ENCODE measurements at places on chromosomes 7 and 10.

DNA sequence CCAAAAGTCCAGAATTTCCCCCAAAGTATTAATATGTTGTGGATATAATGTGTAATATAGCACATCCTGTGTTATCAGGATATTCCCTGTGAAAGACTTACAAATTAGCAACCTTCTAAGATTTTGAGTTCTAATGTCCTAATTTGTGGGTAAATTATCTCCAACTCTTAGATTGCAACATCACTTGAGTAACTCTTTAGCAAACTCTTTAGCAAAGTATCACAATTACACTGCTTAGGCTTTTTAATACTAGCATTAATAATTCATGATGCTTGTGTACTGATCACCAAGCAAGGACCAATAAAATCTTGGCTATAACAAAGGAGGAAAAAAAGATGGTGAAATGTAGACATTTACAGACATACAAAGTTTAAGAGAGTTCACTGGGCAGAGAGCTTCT is 27.7 kb downstream of the HIP1 start:
- no peak for DNase-seq

GRCh38 chr7:31882187-31882586 is 188.0 kb downstream of the PDE1C start:
- peak; percentile 70 for DNase-seq

DNA sequence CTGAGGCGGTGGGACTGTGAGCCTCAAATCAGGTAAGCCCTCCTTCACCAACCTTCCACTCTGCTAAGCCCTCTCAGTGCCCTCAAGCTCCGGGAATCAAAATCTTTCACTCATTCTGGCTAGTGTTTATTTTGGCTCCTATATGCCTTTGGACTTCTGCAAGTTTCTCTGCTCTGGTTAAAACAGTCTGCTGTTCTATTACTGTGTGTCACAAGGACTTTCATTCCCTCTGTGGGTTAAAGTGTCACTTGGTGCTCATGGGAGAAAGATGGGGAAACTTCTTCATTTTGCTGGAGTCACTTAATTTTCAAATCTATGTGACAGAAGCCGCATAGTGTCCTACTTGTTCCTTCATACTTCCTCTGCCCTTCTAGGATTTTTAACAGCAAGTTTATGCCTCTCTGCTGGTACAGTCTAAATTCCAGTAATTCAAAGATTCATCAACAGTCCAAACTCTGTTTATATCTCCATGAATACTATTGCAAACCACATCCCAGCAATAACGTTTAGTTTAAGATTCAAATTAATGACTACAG is 61.3 kb downstream of the CD36 start:
- DNase-seq = no peak

GRCh38 chr7:20916311-20916710 is 129.6 kb upstream of the SP8 start:
- DNase-seq = no peak

DNA sequence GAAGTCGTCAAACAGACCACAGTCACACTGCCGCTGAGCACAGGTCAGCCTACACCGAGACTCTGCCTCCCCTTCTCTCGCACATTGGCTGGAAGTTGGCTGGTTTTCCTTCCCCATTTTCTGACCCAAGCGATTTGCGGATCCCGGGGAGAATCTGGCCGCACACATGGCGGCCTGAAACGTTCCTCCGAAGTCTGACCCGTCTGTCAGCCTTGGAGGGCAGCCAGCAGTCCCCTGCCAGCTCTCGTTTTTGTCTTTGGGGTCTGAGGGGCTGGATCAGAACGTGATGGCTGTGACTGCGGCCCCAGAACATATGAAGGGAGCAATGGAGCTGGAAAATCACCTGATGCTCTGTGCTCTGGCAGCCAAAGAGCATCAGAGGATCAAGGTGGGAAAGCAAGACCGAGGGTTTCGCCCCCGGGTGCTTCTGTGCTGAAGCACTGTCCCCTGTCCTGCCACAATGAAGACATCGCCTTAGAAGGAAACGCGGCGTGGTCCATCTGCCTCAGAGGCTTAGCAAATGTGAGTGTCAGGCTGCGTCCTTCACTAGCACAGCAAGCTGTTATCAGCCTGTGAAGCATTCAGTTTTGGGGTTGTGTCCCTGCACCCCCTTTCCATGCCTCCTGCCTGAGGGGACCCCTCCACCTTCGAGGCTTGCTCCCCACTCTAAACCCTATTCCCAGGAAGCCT is 119.3 kb upstream of the SHH start:
- DNase-seq = no peak

DNA sequence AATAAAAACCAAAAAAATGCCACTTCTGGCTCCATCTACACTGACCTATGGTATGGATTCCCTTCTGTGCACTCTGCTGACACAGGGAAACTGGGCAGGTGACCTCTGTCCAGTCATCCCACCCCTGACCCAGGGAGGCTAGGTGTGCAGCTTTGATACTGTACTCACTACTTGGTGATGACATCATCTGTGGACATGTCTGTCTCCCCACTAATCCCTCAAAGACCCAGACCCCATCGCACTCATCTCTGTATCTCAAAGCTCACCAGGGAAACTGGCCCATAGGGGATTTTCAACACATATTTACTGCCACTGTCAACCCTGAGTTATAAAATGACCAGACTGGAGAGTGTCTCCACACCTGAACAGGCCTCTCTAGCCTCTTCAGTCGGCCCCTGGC is 10.6 kb downstream of the SGMS1 start:
- DNase-seq = no peak

GRCh38 chr10:326350-326749 is 191.1 kb downstream of the ZMYND11 start:
- no peak for DNase-seq

- DNase-seq = no peak
Measured at GRCh38 chr7:46784732-46785131, 797.2 kb downstream of the TNS3 start.

DNA sequence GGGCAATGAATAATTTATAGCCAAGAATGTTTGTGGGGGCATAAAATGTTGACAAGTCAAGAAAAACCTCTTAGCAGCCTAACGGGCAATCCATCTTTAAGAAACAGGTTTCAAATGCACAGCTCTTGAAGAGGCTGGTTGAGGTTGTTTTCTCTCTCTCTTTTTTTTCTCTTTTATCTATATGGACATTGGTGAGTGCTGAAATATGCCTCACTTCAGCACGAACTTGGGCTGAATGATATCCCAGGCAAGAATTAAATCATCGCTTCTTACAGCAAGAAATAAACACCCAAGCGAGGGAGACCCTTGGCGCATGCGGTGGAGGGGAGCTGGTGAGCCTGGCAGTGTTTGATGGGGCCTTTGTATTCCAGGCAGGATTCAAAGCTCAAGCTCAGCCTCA is 160.9 kb downstream of the OAT start:
- DNase-seq = no peak
